ENCODE measurements at places on chromosomes 4 and X.

DNA sequence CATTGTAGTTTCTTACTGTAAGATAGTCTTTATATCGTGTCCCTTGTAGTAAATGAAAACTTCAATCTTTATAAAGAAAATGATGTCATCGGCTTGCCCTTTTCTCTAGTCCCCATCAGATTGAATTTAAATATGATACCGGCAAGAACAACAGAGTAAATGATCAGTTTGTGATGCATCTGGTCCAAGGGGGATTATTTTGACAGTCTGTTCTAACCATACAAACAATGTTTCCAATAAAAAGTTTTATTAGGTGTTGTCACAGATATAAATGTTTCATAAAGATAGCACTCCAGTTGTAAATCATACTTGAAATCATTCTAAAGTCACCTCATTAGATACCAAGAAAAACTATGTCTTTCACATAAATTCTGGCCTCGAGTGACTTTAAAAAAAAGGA, 72.3 kb downstream of the SLC9A6 start:
- DNase-seq, result no peak

- DNase-seq, result peak; percentile 85
Observed at GRCh38 chrX:71622576-71623450, 4.5 kb upstream of the CXCR3 start.

DNA sequence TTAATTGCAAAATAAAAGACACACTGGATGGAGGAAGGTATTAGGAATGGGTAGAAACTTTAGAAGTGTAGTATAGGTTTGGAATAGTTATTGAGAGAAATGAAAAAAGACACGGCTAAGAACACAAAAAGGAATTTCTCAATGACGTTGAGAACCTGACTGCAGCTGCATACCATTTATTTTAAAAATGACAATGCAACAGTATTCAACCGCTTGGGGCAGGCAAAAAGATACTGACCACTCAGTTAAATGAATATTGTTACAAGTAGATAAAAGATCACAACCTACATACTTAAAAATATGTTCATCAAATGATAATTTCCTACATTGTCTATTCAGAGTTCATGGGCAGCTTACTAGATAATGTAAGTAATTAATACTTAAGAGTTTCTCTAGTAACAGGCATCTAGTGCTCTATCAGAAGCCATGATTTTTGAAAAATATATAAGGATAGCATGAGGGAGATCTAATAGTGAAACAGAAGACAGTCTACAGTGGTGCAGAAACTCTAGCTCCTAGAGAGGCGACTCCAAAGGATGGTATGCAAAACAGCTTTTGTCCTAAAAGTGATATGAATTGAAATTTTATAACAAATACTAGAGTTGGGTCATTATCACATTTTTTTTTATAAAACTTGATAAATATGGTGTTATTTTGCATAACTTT, 216.2 kb upstream of the VEGFC start:
- no peak for DNase-seq

DNA sequence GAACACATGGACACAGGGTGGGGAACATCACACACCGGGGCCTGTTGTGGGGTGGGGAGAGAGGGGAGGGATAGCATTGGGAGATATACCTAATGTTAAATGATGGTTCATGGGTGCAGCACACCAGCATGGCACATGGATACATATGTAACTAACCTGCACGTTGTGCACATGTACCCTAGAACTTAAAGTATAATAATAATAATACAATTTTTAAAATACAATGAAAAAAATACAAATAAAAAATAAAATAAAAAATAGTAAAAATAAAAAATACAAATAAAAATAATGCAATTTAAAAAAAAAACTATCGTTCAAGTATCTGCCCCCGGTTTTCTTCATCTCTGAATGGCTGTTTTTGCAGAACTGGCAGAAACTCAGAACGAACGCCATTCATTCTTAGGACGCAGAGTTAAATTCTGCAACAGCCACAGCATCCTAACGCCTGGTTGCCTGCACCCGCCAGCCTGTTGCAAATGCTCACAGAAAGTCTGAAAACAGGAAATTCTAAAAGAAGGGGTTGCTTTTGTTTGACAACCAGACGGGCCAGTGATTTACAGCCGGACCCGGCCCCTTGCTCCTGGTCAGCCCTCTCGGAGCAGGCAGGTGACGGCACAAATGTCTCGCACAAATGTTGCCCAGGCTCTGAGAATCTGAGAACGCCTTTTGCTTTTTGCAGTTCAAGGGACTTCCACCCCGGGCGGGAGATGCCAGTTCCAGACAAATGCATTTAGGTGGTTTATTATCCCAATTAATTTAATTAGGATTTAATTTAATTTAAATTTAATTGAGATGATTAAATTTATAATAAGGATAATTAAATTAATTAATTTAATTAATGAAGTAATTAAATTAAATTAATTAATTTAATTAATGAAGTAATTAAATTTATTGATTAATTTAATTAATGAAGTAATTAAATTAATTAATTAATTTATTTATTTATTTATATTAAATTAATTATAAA, 47.8 kb downstream of the CRLF2 start:
- DNase-seq, result peak; percentile 66

- DNase-seq, result no peak
Observed at GRCh38 chr4:124499261-124499660, 213.3 kb downstream of the ANKRD50 start.

- DNase-seq, result no peak
Observed at GRCh38 chrX:96833333-96833732, 50.4 kb upstream of the RPA4 start.

GRCh38 chr4:73919691-73920090, 50.5 kb downstream of the CXCL1 start:
- no peak for DNase-seq

- no peak for DNase-seq
Observed at GRCh38 chr4:7971881-7972500, 32.3 kb upstream of the AFAP1 start.
